NCI-H446 treated with DMSO at 0.1 percent for 48 hours (cell line): ENCODE measurements at places on chromosomes 3 and 15.

DNA sequence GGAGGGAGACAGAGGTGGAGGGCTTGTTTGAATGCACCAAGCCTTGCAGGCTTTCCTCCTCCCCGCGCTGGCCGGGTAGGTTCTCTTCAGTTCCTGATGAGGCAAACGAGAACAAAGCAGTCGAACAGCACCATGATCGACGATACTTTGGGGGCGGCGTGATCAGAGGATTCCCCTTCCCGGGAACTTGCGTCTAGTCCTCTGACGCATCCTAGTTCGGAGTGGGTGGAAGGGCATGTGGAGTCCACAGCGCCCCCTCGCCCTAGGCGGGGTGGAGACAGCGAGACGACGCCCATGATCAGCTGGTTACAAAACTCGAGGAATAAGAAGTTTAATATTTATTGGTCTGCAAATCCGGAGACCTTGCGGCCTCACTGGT lies 452 bp upstream of the SV2B start:
- DNase-seq: no peak

DNA sequence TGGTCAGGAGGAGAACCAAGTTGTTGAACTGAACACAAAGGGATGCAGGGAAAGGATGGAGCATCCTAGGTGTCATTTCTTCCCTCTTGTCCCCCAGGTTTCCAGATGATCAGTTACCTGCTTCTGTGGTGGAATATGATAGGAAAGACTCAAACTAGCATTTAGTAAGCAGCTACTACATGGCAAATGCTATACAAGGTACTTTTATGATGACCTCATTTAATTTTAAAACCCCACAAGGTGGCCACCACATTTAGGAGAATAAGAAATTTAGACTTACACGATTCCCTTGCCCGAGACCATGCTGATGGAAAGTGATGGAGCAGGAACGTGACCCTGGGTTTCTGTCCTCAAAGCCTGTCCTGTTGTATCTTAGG lies 40.9 kb downstream of the CCR4 start:
- no peak for DNase-seq

DNA sequence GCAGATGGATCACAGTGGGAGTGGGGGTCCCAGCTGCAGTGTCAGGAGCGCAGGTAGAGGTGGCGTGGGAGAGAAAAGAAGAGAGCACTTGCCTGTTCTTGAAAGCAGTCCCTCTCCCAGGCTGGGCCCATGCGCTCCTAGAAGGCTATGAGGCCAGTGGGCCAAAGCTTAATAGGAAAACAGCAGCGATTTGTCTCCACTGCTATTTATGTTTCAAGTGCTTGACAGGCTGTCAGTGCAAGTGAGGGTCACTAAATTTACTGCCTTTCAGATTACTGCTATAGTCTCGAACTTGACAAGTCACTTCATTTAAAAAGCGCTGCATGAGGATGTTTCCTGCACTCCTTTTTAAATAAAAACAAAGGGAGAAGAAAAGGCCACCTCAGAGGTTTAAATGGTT lies 239.5 kb downstream of the GAP43 start:
- no peak for DNase-seq

DNA sequence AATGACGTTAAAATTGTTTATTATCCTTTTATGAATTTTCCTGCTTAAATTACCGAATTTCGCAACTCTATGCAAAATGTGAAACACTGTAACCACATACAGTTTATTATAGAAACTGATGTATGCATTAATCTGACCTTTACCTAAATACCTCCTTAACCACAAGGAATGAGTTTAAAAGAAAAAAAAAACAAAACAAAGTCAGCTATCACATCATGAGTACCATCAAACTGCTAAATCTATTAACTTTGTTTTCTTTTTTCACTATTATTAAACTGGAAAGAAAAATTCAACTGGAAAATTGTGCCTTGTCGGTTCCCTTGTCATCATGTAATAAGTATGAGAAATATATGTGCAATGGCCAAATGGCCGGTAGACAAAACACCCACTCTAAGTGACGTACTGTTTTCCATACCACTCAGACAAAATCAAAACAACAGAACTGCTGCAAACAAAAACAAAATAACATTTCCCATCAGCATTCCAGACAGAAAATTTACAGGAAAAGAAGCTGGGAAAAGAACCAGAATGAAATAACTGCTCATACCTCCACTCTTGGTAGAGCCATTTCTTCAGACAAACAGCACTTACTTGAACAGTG lies 415.3 kb downstream of the FOXP1 start:
- DNase-seq: no peak

DNA sequence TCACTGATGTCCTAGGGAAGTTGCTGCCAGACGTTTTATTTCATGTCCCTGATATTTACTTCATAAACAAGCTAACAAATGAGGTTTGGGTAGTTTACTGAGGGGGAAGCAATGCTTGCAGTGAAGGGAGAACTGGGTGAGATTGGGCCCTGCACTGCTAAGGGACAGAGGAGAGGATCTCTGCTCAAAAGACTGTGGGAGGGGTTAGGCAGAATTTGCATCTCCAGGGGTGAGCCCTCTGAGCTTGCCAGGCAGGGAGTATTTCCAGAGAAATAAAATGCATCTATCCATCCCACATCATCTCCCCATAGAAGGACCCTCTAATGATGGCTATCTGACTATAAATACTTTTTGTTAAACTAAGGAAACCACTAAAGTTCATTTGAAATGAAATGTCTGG lies 215.6 kb downstream of the CBLB start:
- DNase-seq: no peak

GRCh38 chr3:100522125-100522524 lies 29.7 kb downstream of the TMEM45A start:
- DNase-seq: no peak

DNA sequence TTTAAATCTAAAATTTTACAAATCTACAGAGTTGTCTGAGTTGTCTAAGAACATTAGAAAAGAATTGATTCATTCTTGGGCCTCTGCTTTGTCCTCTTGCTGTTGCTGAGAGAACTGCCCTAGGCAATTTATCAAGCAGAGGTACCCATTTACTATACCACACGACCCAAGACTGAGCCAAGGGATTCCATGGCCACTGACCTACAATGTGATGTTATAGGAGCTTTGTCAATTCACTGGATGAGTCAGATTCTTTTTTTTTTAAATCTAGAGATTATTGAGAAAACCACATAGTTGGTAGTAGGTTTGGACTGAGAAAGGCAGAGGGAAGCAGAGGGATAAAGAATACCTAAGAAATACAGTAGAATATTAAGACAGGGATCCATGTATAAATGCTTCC lies 55.3 kb downstream of the TRAT1 start:
- no peak for DNase-seq

DNA sequence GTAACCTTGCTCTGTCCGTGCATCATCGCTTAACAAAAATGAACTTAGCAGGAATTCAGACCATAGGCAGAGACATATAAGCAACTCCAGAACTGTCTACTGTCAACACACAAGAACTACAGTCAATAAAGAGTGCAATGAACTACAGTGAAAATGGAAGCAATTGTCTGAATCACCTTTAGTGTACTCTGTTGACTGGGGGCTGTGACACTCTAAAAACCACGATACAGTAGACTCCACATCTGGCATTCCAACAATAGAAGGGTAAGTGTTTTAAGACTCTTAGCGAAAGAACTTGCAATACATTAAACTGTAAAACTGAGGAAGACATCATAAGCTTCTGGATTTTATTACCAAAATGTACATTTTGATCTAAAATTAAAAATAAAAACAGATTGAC lies 347.3 kb downstream of the ZBTB20 start:
- DNase-seq: no peak

GRCh38 chr3:172305552-172305951 lies 142.7 kb downstream of the GHSR start:
- no peak for DNase-seq

DNA sequence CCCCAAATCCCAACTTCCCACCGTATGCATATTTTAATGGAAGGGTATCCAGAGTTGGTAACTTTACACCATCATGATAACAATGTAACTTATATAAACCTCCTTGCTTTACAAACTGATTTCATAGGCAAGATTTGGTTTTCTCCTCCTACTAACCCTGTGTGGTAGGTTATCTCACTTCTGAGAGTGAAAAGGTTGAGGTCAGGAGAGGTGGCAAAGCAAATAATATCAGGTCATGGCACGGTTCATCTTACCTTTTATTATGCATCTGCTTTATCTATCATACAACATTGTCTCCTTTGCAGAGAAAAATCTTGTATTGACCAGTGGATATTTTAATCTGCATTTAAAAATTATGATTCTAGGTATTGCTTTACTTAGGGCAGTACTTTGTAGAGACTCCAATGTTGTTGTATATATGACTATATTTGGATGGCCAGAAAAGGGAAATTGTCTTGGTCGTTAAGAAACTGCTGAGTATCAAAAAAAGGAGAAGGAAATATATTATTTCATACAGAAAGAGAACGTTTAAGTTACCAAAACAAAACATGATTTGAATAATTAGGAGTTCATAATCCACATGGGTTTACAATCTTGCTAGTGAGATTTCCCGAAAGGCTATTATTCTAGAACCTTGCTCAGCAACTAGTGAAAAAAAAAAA lies 30.4 kb downstream of the NFKBIZ start:
- DNase-seq: no peak

DNA sequence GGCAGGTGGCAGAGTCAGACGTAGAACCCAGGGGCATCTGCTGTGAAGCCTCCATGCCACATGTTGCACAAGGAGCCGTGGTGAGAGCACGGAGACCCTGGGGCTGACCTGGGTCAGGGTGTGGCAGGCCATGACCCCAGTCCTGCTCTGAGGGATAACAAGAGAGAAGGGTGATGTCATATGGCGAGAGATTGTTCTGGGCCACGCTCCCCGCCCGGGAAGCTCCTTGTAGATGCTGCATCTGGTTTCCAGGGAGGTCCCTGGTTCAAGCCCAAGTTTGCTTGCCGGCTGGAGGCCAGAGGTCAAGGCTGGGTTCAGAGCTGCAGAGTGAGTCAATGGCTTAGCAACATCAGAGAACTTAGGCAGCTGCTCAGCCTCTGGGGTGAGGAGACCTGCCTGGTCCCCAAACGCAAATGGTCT lies 17.3 kb downstream of the FGD5 start:
- DNase-seq: no peak

GRCh38 chr3:12308517-12308916 lies 19.6 kb downstream of the PPARG start:
- no peak for DNase-seq

DNA sequence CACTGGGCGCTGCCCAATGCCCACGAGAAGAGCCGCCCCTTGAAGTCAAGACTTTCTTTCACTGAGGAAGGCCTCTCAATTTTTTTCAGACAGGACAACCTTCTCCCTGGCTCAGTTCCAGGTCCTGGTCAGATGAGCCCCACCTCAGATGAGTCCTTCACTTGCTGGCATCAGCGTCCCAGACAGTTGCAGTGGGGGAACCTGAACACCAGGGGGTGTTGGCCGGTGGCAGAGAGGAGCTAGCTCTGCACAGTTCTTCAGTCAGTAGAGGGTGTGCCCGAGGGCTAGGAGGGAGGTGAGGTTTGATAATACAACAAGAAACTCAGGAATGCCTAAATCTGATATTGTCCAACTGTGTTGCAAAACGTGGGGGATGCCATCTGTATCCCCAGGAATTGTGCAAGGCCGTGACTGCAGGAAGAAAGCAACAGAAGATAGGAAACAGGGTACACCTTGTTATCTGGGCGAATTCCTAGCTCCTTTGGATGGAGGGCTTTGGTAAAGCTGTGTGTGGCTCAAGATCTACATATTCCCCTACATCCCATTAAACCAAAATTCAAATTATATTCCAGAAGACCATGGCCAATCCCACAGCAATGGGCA lies 34.3 kb downstream of the CCR3 start:
- DNase-seq: no peak

- DNase-seq: no peak
Observed at GRCh38 chr3:156311930-156312329, 191.6 kb downstream of the KCNAB1 start.

GRCh38 chr3:132854856-132855535 lies 132.8 kb upstream of the NPHP3 start:
- no peak for DNase-seq

GRCh38 chr15:90006217-90007075 lies 5.3 kb downstream of the ZNF710 start:
- no peak for DNase-seq

DNA sequence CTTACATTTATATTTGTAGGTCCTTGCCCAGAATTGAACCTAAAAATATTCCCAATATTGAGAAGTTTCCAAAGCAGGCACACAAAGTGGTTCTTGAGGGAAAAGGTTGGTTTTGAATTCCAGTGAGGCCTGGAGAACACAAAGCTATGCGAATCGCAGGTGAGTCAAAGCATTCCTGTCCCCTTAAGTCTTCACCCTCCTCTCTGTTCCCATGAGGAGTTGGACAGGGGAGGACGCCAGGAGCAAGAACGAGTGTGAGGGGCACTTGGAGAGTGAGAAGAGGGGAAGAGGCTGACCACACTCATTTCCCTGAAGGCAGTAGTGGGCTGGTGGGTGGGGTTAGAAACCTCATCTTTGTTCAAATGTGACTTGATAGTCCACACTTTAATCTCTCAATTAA lies 185.8 kb upstream of the EOMES start:
- no peak for DNase-seq

GRCh38 chr15:77871852-77872371 lies 205.6 kb downstream of the TBC1D2B start:
- no peak for DNase-seq

DNA sequence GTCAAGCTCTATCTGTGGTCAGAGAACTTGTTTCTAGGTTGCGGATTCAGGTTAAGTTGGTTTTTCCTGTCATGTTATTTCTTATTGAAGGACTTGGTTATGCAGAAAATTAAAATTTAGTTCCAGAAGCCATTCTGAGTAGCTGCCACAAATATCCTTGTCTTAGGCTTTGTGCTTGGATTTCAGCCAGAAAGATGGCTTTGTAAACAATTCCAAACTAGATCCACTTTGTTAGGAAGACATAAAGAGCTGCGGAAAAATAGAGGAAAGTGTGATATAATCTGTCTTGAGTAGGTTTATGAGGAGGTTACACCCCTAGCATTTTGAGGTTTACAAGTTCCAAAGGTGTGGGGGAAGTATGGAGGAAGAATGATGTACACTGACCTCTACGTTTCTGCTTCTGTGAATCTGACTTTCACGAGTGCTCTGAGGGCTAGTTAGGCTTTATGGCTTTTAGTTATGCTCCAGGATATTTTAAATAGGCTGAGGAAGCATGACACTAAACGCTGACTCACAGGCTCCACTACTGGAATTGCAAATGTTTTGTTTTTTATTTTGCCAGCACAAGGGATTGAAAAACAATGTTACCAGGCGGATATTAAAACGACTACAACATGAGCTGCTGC lies 46.3 kb upstream of the UTS2B start:
- no peak for DNase-seq

GRCh38 chr3:43055806-43056770 lies 49.8 kb downstream of the POMGNT2 start:
- DNase-seq: no peak

GRCh38 chr3:25313286-25313685 lies 114.8 kb upstream of the RARB start:
- DNase-seq: no peak

- no peak for DNase-seq
Observed at GRCh38 chr15:84099181-84099580, 136.4 kb upstream of the GOLGA6L4 start.

- DNase-seq: no peak
Observed at GRCh38 chr3:190217081-190217480, 96.4 kb upstream of the P3H2 start.

GRCh38 chr3:63967675-63968611 lies 55.4 kb downstream of the PSMD6 start:
- DNase-seq: peak; percentile 76
